ENCODE measurements at places on chromosomes 11 and 22.
A peak's percentile ranks its signal among the peaks of the same experiment; 100 is the strongest.

DNA sequence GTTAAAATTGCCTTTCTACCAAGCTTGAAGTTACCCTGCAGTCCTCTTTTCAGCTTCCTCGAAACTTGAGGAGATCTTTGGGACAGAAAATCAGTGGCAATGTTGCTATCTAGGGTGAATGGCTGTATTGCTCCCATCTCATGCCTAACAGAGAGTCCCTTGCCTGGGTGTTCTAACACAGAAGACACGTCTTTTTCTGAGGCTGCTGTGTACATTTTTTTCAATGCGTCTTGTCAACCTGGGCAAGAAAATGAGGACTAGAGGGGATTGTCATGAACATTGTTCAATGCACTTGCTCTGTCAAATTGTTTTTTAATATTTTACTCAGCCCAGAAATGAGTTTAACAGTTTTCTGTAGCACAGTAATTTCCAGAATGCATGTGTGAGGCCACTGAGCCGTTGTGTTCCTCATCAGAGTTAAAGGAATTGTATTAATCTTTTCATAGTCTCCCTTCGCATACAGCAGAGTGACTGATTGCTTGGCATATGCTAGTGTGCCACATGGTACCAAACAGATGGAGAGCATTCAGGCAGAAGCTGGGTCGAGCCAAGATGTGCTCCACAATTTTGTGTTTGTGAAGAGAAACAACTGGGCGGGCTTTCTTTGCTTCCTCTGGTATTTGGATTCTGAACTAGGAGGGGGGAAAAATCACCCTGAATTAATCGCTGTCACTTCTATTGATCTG, 86.0 kb downstream of the CASP12 start:
- DNase-seq = no peak

DNA sequence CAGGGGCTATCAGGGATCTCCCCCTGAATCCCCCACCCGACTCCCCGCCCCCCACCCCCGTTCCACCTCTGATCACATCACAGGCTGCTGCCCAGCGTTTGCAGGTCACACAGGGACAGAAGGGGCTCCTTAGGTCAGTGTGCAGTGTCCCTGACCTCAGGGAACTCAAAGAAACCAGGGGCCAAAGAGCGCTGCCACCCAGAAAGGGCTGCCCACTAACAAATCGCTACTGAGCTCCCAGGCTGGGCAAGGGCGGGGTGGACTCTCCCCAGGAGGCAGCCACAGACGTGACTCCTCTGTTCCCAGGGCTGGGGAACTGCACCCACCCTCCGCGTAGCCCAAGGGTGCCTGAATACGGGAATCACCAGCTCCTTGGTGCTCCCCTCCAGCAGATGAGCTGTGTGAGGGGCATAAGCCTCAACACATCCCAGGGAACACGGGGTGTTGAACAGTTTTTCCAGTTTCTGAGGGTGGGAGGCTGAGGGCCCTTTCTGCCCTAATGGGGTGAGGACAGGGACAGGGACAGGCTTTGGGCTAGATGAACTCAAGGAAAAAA, 9.9 kb upstream of the POLDIP3 start:
- DNase-seq = no peak

- DNase-seq = no peak
Observed at GRCh38 chr11:129593098-129593497, 217.4 kb downstream of the BARX2 start.

DNA sequence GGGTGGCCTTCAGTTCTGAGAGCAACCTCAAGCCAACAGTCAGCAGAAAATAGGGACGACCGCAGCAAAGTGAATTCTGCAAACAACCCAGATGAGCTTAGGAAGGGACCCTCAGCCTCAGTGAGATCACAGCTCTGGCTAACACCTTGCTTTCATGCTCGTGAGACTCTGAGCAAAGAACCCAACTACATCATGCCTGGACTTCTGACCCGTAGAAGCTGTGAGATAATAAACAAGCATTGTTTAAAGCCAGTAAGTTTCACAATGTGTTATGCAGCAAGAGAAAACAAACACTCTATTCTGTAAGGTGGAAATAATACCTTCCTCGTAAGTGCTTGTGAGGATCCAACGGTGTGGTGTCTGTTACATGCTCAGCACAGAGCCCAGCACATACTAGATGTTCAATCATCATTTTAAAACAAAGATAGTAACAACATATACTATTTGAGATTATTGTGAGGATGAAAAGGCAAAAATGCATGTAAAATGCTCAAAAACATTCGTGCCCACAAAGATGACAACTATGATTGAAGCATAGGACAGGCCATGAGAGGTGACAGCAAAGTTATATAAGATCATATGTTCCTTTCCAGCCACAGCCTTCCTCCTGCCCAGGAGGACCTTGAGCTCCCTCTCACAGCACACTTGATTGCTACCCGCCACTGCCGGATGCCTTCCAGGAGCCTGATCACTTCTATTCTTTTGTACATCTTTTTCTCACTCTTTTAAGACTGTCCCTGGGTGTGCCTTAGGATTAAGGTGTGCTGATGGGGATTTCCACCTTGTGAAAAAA, 433.3 kb downstream of the BUD13 start:
- DNase-seq = no peak

DNA sequence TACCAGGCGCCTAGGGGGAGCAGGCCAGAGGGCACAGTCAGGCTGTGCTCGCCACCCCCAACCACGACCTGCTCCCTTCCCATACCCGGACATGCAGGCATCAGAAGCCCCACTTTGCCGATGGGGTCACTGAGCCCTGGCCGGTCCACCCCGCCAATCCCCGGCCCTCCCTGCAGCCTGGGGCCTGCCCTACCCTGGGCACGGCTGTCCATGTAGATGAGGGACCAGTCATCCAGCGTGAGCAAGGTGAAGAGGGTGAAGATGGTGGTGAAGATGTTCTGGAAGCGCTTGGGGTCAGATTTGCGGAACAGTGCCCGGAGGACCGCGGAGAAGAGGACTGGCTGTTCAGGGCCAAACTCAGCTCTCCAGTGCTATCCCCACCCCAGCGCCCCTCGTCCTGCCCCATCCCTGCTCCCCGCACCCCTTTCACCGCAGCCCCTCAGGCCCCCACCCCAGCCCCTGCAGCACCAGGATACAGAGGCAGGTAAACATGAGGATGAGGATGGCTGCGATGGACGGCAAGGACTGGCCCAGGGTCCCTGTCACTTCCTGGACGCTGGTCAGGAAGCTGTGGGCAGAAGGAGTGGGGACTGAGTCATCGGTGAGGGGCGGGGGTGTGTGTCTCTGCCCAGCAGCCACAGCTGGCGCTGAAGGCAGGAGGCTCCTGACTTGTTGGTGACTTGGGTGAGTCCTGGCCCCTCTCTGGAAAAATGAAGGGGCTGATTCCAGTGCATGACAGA, 5.5 kb downstream of the CATSPER1 start:
- DNase-seq = peak; percentile 91

GRCh38 chr11:20037396-20038153, 122.7 kb downstream of the DBX1 start:
- no peak for DNase-seq

GRCh38 chr22:42586381-42586780, 28.3 kb downstream of the POLDIP3 start:
- DNase-seq = no peak

DNA sequence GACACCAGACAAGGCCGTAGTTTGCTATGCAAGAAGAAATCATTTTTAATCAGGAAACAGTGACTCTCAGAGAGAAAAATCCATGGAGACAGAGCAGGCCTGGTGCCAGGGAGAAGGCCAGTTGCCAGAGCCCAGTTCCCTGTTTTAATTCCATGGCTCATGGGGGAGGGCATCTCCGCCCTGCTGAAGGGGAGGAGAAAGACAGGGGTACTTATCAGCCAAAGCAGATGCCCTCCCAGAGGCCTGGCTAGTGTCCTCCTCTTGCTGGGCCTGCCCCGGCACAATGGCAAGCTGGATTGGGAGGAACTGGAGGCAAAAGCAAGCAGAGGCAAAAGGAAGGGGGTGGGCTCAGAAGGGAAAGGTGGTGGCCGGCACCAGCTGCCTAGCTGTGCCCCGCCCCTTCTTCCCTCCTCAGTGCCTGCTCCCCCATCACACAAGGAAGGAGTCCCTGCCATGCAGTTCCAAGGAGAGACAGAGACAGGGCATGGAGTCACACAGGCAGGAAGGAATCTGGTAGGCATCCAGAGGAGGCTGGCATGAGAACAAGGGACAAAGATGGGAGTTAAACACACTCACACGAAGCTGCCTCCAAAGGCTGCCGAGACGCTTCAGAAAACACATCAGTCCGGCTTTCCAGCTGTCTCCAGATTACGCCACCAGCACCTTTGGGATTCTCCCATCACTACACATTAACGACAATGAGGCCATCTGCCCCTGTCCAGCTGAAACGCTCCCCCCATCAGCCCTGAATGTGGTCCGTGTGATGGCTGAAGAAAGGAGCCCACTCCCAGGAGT, 591.8 kb downstream of the BUD13 start:
- no peak for DNase-seq

DNA sequence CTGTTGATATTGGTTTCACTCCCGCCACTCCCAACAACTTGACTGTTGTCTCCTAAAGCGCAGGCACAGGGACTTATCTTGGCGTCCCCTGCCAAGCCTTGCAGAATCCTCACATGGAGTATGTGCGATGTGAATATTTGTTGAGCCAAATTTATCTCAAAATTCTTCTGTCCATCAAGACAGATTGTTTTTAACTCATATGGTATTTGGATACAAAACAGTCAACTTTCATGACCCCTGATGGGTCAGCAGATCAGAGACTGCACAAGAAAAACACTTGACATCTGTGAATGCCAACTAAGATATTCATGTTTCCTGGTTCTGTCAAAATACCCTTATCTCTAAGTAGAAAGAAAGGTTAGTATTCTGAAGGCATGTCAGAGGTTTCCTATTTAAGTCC, 221.7 kb upstream of the BLID start:
- DNase-seq = no peak

- no peak for DNase-seq
Observed at GRCh38 chr11:63858628-63859550, 20.0 kb downstream of the MARK2 start.

GRCh38 chr22:46966846-46967245, 204.4 kb downstream of the TBC1D22A start:
- no peak for DNase-seq

DNA sequence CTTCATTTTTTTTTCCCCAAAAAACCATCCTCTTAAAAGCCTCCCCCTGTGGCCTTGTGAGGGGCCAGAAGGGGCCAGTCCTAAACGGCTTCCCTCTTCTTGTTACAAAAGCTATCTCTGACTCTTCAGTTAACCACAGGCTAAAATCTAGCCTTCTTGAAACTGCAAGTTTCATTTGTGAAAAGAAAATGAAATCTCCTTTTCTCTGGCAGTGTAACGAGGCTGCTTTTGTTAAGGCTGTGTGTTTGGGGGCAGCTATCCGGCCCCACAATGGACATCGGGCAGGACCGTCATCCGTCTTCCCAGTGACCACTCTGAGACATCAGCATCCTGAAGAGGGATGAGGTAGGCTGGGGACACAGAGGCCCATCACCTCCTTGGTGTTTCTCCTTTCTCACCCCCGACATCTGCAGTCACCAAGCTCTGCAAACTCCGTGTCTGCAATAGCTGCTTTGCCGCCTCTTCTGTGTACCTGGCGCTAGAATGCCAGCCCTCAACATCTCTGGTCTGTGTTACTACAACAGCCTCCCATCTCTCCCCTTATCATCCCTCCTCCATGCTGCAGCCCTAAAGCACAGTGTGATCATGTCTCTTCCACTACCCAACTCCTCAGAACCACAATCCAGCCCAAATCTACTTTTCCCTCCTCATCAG, 94.0 kb downstream of the RCN1 start:
- DNase-seq = no peak

GRCh38 chr11:82536706-82537105, 197.0 kb downstream of the FAM181B start:
- no peak for DNase-seq

DNA sequence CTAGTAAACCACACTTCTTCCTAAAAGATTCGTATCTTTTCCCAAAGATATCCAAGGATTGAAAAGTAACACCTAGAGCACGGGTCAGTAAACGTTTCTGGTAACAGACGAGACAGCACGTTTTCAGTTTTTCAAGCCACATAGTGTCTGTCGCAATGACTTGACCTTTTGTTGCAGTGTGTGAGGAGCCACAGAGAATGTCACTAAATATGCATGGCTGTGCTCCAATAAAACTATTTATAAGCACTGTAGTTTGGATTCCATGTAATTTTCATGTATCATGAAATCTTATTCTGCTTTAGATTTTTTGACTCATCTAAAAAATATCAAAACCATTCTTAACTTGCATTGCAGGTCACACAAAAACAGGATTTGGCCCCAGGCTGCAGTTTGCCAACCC, 18.3 kb upstream of the MICAL3 start:
- peak; percentile 50 for DNase-seq

- no peak for DNase-seq
Observed at GRCh38 chr11:19739872-19740271, 27.2 kb downstream of the NAV2 start.

DNA sequence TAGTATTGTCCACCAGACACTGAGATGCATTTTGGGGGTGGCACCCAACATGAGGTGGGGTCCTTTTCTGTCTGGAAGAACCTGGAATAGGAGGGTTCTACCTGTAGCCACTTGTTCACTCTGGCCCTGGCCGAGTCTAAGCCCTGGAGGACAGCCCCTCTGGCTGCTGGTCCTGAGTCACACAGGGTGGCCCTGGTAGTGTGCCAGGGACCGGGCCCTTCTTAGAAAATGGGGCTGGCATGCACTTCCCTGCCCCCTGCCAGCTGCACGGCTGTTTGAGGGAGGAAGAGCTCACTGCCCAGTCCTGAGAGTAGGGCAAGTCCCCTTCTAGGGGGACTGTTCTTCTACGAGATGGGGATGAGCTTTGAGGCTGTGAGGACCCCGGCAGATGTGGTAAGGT, 2.2 kb downstream of the PLCB3 start:
- DNase-seq = no peak

GRCh38 chr11:66864172-66864901, 7.5 kb downstream of the LRFN4 start:
- no peak for DNase-seq

GRCh38 chr22:24584166-24584790, 8.6 kb downstream of the LRRC75B start:
- no peak for DNase-seq

All from RPMI7951 (cell line).